Umbilical cord (tissue), 2 donors: ENCODE measurements at places on chromosomes 5 and 9.

GRCh38 chr5:172839669-172840431 lies 5.8 kb downstream of the ERGIC1 start:
- DNase-seq, result no peak

DNA sequence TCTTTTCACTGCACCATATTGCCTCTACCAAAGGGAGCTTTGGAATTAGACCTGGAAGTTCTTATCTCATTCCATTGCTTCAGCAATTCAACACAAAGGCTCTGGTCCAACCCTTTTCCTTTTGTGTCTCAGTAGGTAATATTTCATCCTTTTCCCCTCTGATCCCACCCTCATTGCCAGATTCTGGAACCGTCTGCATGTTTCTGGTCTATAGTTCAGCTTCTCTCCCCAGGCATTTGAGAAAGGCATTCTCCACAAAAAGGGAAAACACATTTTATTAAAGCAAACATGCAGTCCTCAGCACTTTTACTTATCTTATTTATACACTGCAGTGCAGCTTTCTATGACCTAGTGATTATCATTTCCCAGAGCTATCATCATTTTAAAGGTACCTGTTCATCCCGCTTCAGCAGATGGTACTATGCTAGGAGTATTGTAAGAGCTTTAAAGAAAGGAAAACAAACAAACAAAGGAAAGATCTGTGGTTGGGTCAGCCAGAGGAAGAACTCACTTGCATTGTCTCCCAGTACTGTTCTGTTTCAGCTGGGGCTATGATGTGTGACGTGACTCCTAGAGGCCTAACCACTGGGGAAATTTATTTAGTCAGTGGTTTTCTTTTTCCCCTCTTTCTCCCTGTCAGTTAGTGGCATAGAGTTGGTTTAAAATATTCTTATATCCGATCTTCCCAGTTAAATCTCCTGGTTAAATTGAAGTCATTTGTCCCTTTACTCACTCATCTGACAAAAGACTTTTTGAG lies 269.2 kb downstream of the TMEM38B start:
- DNase-seq, result no peak

DNA sequence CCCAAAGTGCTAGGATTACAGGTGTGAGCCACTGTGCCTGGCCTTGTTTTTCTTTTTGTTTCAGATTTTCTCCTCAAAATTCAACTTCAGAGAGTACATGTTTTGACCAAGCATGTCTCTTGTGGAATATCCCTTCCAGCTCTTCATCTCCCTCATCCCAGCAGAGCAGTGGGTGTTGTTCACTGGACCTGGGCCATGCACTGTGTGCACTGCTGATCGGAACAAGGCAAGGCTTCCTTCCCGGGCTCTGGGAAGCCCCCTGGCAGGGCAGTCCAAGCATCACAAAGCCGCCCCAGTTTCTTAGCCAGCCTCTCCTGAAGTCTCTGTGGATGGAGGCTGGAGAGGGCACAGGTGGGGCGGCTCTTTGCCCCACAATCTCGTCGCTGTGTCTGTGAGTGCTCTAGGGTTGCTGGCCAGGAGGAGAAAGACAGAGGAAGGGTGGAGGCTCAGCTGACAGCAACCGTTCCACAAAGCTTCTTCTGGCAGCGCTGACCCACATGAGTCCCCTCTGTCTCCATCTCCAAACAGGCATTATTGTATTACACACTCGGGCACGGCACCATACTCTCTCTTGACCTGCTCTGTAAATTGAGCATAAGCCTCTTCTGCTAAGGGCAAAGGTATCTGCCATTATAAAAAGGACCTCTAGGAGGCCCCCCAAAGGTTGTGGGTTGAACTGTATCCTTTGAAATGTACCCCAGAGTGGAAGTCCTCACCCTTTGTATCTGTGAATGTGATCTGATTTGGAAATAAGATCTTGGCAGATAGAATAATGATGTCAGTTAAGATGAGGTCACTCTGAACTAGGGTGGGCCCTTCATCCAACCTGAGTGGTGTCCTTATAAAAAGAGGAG lies 89.6 kb downstream of the TARS1 start:
- DNase-seq, result no peak

- DNase-seq, result no peak
Observed at GRCh38 chr5:13783726-13784125, 160.8 kb downstream of the DNAH5 start.

DNA sequence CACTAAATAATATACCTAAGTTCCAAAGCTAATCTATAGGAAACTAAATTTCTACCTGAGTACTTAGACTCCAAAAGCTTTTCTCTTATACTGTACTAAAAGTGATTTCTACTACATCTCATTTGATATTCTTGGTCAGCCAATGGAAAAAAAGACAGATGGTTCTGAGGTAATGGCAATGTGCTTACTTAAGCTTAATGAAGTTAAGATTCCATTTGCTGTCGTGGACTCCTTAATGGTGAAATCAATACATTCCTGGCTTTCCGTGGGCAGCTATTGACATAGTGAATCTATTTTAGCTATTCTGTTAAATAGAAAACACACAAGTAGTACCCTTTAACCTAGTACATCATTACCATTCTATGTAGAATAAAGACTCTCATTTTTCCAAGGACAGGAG lies 1825.6 kb upstream of the CDH9 start:
- no peak for DNase-seq

DNA sequence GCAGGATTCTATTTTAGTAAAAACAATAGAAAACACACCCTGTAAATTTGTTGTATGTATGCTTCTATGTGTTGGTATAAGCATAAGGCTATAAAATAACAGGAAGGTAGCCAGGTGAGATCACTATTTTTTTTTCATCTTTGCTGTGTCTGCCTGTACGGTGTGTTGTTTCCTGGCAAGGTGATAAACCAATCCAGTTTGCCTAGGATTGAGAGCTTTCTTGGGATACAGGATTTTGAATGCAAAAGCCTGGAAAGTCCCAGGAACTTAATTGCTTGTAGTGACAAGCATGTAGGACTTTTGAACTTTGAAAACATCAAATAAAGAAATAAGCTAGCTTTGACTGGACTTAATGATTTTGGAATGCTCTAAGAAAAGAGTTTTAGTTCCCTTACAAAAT lies 83.3 kb upstream of the RORB start:
- DNase-seq, result no peak

DNA sequence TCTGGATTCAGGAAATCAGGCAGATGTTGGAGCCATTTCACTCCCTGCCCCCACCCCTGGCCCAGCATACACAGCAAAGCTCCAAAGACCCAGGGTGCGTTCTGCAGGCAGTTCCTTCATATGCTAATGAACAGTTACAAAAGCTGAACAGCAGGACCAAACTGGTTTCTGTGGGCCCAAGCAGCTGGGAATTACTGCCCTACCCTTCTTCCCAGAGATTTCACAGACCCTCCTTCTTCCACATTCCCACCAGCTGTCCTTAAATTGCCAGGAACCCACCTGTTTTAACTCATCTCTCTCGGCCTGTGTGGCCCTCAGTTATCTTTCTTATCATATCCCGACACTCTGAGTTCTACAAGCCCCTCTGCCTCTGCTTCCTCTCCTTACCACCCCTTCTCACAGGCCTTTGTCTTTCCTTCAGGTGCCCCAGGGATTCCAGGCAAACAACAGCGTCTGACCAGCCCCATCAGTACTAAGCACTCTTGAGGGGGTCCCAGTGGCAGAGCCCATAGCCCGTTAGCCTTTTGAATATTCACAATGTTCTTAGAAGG lies 10.6 kb upstream of the F2RL1 start:
- no peak for DNase-seq

- DNase-seq, result peak; percentile 66
Observed at GRCh38 chr5:118628660-118629354, 359.5 kb downstream of the DTWD2 start.

DNA sequence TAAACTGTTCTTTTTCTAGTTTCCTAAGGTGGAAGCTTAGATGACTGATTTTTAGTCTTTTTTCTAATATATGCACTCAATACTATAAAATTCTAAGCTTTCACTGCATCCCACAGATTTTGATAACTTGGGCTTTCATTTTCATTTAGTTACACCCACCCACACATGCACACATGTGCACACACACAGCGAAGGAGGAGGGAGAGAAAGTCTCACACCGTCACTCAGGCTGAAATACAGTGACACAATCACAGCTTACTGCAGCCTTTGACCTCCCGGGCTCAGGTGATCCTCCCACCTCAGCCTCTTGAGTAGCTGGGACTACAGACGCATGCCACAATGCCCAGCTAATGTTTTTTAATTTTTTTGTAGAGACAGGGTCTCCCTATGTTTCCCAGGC lies 96.5 kb downstream of the SMIM23 start:
- no peak for DNase-seq

GRCh38 chr9:107738789-107739188 lies 249.2 kb upstream of the KLF4 start:
- DNase-seq, result peak; percentile 42

GRCh38 chr9:110615498-110615897 lies 36.0 kb upstream of the SVEP1 start:
- DNase-seq, result no peak

DNA sequence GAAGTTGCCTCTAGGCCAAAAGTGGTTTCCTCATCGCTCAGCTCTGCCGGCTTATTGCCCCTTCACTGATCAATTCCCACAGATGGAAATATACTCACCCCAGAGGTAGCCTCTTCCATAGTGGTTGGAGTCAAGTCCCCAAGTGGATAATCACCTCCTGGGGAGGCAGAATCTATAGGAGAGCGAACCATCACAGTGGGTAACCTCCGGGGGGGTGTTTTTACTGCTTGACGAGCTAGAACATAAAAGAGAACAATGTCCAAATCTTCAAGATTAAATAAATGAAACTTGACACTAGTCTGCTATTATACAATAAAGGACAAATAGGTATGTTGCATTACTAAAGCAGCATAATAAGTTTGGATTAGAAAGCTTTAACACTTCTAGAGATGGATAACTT lies 9.3 kb downstream of the BRD8 start:
- no peak for DNase-seq
